Activated T-cell treated with anti-CD3 and anti-CD28 coated beads for 24 hours (primary cell): ENCODE measurements at places on chromosomes 1 and 21.

- no peak for DNase-seq
Measured at GRCh38 chr1:12565966-12566352, 52.1 kb downstream of the DHRS3 start.

- no peak for DNase-seq
Measured at GRCh38 chr1:16250524-16251251, 13.7 kb upstream of the CPLANE2 start.

GRCh38 chr1:93238425-93238824 is 57.9 kb downstream of the CCDC18 start:
- DNase-seq = no peak

DNA sequence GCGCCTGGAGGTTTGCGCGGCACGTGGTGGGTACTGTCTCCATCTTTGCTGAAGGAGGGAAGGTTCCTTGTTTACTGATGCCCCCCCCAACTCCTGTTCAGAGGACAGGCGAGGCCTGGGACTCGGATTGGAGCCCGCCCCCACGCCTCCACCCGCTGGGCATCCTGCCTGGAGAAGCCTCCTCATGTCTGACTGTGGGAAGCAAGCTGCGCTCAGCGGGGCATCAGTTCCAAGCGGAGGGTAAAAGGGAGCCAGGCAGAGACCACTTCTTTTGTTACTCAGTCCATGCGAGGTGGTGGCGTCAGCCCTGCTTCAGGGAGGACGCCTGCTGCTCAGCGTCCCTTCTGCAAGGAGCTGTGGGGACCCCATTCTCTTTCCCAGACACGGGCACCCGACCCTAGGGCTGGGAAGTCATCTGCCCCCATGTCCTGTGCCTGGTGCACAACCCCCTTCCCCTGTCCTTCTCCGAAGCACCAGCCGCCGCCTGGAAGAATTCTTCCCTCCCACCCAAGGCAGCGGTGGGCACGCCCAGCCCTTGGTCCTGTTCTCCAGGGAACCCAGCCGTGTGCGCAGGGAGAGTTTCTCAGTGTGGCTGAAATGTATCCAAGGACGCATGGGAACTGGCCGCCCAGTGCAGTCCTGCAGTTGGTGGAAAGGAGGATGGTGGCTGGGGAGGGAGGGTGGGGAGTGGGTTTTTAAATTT is 414.0 kb downstream of the CAMTA1 start:
- no peak for DNase-seq

- DNase-seq = no peak
Measured at GRCh38 chr1:54380290-54380882, 25.8 kb downstream of the SSBP3 start.

- no peak for DNase-seq
Measured at GRCh38 chr1:14136152-14136763, 436.3 kb downstream of the PRDM2 start.

DNA sequence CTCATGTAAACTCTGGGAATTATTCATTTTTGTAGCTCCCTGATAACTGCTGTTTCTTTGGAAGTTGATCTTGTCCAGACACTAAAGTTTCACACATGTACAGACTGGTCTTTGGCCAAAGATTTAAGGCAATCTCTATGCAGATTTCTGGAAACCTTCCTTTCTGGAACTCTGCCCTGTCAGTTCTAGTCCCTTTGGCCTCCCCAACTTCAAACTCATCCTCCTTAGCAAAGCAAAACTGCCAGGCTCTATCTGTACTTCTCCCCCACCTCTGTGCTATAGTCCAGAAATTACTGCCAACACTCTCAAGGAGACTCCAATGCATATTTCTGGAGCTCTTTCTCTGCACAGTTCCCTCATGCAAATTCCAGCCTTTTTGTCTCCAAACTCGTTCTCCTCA is 36.5 kb downstream of the C1orf198 start:
- DNase-seq = no peak

DNA sequence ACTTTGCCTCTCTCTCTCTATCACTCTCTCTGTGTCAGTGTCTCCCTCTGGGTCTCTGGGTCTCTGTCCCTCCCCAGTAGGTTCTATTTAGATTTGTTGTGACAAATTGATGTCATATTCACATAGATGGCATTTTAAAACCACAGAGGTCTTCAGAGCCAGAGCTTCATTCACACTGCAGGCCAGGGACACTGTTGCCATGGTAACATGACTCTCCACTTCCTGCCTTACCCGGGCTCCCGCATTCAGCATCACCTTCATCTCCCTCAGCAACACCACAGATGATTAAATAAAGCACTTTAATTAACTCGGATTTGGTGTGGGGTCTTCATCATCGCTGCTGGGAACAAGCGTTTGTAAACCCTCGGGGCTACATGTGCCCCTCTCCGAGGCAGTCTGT is 132.6 kb downstream of the ETS2 start:
- no peak for DNase-seq

DNA sequence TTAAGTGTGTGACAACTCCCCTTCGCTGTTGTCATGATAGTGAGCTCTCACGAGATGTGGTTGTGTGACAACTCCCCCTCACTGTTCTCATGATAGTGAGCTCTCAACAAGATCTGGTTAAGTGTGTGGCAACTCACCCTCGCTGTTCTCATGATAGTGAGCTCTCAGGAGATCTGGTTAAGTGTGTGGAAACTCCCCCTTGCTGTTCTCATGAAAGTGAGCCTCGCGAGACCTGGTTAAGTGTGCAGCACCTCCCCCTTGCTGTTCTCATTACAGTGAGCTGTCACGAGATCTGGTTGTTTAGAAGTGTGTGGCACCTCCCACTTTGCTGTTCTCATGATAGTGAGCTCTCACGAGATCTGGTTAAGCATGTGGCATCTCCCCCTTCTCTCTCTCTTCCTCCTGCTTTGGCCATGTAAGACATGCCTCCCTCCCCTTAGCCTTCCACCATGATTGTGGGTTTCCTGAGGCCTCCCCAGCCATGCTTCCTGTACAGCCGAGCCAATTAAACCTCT is 25.1 kb upstream of the LSS start:
- DNase-seq = peak; percentile 45

- no peak for DNase-seq
Measured at GRCh38 chr1:235259133-235259778, 68.7 kb downstream of the ARID4B start.

DNA sequence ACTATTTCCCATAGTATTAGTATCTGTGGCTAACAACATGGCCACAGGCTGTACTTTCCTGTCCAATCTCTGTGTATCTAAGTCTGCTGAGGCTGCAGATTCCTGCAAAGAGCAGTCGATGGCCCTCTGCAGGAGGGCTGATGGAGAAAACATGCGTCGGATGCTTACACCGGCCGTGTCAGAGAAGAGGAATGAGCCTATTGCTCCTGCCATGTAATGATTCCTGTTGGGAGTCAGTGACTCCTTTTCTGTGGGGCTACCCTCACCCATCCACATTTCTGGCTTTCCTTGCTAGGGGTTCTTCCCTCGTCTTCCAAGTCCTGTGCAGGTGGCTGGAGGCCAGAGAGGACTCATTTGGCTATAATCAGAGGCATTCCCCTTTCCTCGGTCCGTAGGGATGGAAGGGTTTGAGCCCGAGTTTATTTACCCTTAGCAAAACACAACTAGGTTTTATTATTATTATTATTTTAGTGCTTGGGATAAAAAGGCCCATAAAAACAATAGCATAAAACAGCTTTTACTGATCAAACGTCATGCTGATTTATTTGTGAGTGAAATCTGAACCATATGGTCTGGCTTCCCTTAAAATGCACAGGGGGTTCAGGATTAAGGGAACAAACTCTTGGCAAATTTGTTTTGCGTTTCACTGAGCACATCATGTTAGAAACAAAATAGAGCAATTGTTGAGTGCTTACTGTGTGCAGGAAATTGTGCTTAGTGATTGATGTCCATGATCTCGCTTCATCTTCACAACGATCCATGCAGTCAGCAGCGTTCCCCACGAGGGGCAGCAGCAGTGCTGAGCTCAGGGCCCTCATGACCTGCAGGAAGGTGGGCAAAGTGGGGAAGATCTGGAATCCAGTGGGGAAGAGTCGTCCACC is 70.8 kb downstream of the KIF26B start:
- DNase-seq = no peak

DNA sequence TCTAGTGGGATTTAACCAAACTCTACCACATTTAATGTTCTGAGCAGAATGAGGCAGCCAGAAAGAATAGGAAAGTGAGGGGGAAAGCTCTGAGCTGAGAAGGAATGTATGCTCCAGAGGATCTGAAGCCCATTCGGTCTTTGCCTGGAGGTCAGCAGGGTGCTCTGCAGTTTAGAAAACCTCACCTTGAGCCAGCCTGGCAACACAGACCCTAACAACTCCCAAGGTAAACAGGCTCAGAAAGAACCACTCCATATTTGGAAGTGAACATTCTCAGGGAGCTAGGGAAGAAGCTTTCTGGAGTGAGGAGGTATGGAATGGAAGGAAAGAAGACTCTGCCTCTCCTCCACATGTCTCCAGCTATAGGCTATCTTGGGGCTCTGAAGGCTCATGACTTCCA is 398.8 kb downstream of the SEC16B start:
- no peak for DNase-seq

DNA sequence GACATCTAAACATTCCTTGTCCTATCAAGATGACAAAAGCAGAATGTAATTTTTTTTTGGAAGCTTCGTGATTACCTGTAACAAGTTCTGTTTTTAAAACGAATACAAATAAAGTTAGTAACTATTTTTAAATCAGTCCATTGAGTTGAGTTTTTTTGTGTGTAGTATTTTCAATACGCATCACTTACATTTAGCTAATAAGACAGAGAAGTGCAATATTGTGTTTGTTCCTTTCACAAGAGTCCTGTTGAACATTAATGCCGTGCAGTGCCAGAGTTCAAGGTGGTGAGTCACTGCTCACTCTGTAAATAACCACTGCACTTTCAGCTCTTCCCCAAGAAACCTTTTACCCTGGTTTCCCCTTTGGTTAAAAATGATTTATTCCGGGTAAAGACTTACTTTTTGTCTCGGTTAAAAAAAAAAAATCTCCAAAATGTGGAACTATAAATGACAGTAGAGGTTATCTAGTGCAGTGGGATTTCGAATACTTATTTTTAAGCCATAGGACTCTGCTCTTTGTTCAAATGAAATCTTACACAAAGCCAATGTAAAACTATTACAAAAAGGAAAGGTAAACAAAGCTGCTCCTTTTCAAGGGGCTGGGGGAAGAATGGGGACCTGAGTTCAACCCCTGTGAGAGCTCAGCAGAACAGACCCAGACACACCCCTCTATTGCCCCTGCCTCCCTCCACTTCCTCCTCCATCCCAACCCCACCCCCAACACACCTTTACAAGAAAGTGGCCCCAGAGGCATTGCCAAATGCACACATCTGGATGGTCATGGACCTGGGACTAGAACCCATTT is 14.8 kb upstream of the NCMAP start:
- peak; percentile 35 for DNase-seq

DNA sequence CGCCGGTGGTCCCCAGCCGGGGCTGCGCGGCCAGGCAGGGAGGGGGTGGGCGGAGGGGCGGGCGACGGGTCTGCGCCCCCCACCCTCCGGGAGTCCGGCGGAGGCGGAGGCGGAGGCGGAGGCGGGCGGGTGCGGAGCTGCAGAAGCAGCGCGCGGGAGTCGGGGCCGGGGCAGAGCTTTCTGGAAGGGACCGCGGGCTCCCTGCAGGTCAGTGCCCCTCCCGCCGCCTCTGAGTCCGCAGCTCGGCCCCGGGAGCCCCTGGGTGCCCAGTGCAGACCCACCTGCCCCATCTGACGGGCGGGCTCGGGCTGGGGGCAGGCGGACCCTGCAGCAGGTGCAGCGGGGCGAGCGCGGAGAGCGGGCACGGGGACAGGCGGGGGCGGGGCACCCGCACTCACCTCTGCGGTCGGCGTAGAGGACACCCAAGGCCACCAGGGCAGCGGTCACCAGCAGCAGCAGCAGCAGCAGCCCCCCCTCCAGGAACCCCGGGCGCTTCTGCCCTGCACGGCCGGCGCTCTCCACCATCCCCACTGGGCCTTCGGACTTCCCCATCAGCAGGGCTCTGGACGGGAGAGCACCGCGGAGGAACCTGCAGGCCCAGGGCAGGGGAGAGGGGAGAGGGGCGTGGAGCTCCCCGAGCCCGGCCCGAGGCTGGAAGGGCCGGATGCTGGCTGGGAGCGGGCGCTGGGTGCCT is 3.7 kb downstream of the MMEL1 start:
- no peak for DNase-seq

GRCh38 chr1:161088587-161089110 is 709 bp downstream of the NECTIN4 start:
- no peak for DNase-seq

GRCh38 chr21:20603236-20603635 is 395.0 kb upstream of the NCAM2 start:
- DNase-seq = no peak

DNA sequence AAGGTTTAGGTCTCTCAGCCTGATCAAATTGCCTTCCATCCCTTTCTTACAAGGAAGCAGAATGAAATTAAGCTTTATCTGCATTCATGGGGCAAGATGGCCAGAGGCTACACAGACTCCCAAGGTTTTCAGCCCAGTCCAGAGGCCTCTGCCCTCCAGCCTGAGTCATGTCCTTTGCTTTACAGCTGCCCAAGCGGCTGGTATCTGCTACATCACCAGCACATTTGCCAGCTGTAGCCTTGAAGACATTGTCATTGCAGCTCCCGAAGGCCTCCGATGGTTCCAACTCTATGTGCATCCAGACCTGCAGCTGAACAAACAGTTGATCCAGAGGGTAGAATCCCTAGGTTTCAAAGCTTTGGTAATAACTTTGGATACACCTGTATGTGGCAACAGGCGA is 16.0 kb downstream of the HAO2 start:
- no peak for DNase-seq

DNA sequence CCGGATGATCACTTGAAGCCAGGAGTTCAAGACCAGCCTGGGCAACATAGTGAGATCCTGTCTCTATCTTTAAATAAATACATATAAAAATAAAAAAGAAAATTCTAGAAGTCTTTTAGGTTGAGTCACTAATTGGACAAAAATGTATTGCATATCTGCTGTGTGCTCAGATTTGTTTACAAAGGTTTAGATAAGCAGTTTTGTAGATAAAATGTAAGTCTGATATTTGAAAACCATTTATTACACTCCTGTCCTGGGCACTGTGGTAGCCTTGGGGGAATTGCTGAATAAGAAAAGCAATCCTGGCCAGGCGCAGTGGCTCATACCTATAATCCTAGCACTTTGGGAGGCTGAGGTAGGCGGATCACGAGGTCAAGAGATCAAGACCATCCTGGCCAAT is 11.6 kb downstream of the GMEB1 start:
- no peak for DNase-seq

DNA sequence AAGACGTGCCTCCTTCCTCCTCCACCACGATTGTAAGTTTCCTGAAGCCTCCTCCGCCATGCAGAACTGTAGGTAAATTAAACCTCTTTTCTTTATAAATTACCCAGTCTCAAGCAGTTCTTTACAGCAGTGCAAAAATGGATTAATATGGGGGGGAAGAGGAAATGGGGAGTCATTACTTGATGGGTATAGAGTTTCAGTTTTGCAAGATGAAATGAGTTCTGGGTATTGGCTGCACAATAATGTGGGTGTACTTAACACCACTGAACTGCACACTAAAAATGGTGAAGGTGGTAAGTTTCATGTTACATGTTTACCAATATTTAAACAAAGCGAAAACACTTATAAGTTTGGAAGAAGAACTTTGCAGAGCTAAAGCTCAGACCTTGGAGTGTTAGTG is 24.3 kb upstream of the DISP1 start:
- DNase-seq = no peak

GRCh38 chr1:16231331-16232315 is 5.4 kb downstream of the CPLANE2 start:
- no peak for DNase-seq
